ENCODE measurements at places on chromosomes 1 and 21.

DNA sequence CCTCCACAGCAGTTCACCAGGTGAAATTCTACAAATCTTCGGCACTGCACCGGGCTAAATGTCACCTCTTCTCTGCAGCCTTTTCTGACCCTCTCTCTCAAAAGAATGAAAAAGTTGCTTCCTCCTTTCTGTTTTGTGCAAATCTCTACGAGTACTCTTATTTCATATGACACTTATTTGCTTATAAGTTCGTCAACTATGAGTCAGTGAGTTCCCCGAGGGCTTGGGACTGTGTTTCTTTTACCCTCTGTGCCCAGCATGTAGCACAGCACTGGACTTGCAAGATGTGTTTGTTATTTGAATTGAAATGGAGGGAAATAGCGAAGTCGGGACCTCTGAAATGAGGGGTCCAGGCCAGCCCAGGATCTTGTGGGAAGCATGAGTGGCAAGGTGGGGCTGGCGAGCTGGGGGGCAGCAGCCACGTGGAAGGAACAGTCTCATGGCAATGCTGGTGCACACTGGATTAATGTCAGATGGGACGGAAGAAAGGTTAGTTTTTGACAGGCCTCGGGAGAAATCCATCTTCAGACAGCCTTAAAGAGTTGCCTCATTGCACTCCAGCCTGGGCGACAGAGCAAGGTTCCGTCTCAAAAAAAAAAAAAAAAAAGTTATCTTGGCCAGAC, 6.2 kb downstream of the SLC6A9 start:
- DNase-seq: no peak

GRCh38 chr21:45309069-45309986, 21.6 kb upstream of the POFUT2 start:
- DNase-seq: no peak

GRCh38 chr1:212118872-212119260, 83.3 kb downstream of the DTL start:
- DNase-seq: no peak

- DNase-seq: no peak
Observed at GRCh38 chr1:243663651-243664050, 186.4 kb downstream of the AKT3 start.

DNA sequence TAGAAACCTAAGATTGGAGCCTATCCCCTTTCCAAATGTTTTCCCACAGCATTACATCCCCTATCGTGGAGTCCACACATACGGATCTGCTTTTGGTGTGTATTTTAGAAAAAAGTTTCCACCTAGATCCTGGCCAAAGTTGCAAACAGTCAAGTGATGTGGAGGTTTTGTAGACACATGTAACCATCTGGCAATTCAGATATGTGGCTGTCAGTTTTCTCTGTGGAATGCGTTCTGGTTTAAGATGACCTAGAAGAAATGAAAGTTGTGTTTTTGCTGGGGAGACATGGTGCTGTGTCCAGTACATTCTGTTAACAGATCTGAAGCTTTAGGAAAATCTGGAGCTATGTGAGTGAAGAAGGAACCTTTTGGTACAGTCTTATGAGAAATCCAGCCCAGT, 14.8 kb downstream of the RNF220 start:
- no peak for DNase-seq

Measured in right lung (tissue), 10 donors.